ENCODE measurements at places on chromosomes 5 and 9.

DNA sequence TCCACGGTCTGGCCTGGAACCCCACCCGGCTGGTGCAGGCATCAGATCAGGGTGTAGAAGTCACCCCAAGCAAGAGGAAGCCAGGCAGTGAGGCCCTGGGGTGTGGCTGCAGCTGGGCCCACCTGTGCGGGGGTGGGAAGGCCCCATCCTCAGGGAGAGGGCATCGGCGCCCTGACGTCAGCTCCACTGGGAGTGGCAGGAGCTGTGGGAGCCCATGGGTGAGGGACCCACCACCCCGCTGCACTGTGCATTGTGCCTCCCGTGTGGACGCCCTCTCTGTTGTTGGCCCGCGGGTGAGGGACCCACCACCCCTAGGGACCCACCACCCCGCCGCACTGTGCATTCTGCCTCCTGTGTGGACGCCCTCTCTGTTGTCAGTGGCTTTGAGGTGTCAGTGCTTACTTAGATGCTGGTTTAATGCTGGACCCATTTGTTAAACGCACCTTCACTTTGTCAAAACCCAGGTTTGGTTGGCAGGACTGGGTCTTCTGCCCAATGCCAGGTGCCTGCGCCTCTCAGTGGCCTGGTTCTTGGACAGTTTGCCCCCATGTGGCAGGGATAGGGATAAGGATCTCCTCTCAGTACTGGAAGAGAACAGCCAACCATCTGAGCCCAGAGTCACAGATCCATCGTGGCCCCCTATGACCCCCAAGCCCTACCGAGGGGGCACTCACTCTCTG lies 6.9 kb upstream of the EXOC3 start:
- no peaks in the 10 kb centered on the region for H3K27me3 ChIP-seq
- H3K4me1 ChIP-seq: no peaks in the 10 kb centered on the region
- no peak overlapping the region for H3K4me3 ChIP-seq
- no peak overlapping the region for H3K27ac ChIP-seq
- peak; percentile 40 for DNase-seq

DNA sequence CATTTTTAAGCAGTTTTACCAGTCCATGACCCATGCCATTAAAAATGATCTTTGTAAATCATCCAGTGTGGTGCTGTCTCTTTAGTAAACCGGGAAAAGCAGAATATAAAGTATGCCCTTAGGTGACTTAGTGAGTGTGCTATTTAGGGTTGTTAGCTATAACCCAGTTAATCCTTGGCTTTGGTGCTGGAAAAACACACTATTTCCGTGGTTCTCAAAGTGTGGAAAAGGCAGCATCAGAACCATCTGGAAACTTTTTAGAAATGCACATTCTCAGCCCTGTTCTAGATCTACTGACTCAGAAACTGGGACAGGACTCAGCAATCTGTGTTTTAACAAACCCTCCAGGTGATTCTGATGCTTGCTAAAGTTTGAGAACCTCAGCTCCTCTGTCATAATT lies 123.6 kb upstream of the ZNF608 start:
- no peaks in the 10 kb centered on the region for H3K36me3 ChIP-seq
- no peak for DNase-seq
- no peaks in the 10 kb centered on the region for H3K4me1 ChIP-seq
- no peaks in the 10 kb centered on the region for H3K27me3 ChIP-seq
- H3K4me3 ChIP-seq: no peak overlapping the region

GRCh38 chr5:69509212-69509611 lies 16.6 kb downstream of the OCLN start:
- DNase-seq: no peak
- no peaks in the 10 kb centered on the region for H3K36me3 ChIP-seq
- no peaks in the 10 kb centered on the region for H3K27me3 ChIP-seq
- no peak overlapping the region for H3K4me3 ChIP-seq

DNA sequence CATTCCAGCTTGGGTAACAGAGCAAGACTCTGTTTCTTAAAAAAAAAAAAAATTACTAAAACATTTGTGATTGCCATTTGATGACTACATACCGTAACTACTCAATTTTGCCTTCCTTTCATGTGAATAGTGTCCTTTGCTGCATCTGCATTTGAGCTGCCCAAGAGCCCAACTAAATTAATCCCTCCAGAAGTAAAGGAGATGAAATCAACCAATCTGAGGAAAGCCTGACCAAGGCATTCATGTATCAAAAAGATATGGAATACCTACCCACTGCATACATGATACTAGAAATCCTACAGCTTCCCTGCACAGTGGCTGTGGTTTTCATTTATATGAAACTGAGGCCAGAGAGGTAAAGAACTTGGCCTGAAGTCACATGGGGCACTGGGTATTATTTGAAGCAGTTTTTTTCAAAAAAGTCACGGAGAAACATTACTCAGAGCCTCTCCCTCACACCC lies 177.5 kb downstream of the AOPEP start:
- no peaks in the 10 kb centered on the region for H3K27me3 ChIP-seq
- H3K4me1 ChIP-seq: no peaks in the 10 kb centered on the region
- no peaks in the 10 kb centered on the region for H3K36me3 ChIP-seq
- H3K27ac ChIP-seq: no peak overlapping the region

DNA sequence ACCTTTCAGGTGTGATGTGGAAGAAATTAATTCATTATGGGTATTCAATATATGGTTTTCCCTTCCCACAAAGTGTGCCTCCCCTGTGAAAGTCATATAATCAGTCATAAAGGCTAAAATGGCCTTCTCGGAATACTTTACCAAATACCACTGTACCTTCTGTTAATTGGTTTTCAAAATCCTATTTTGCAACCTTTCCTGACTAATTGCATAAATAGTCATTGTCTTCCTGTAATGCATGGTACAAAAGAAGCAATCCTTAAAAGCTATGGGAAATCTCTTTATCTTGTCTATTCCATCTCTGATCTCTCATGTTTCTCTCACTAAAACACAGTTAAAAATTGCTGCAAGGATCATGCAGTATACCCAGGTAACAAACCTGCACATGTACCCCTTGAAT lies 44.3 kb upstream of the UGCG start:
- no peak overlapping the region for H3K27ac ChIP-seq
- no peaks in the 10 kb centered on the region for H3K4me1 ChIP-seq
- DNase-seq: no peak
- no peaks in the 10 kb centered on the region for H3K27me3 ChIP-seq
- no peaks in the 10 kb centered on the region for H3K36me3 ChIP-seq

DNA sequence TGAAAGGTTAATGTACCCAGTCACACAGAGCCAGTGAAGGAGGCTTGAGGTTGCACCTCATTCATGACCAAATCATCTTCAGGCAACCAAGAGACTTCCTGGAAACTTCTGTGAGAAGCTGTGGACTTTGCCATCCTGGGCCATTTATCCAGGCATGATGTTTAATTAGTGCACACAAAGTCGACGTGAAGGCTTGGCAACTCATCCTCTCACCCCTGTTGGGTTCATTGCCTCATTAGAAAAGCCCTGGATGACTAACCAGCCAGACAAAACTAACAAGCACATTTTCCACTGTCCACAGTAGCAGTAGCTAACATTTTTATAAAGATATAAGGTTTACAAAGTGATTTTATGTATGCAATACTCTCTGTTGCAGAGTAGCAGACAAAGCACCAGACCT lies 65.7 kb upstream of the ZNF462 start:
- H3K27me3 ChIP-seq: no peaks in the 10 kb centered on the region
- peak; percentile 51 for DNase-seq
- H3K36me3 ChIP-seq: no peaks in the 10 kb centered on the region
- no peak overlapping the region for H3K4me3 ChIP-seq
- H3K27ac ChIP-seq: no peak overlapping the region

DNA sequence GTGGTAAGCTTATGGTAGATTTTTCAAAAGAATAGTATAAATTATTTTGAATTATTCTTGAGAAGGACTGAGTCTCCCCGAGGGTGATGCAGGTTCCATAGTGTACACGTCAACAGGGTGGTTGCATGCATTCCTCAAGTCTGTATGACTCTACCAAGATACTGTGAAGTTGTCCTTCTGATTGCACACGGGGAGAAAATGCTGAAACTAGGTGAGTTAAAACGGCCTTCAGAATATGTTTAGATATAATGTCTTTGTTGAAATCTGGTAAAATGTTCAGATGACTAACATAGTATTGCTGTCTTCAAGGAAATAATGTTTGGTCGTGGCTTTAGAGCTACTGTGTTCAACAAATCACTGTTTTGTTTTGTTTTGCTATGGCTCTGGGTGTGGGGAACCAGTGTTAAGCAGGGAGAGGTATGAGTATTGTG lies 22.4 kb upstream of the TNFAIP8 start:
- H3K4me1 ChIP-seq: no peaks in the 10 kb centered on the region
- DNase-seq: no peak
- no peaks in the 10 kb centered on the region for H3K27me3 ChIP-seq
- no peak overlapping the region for H3K27ac ChIP-seq

- no peak overlapping the region for H3K4me3 ChIP-seq
- peaks cover 25% of the 10 kb centered on the region for H3K36me3 ChIP-seq
- no peaks in the 10 kb centered on the region for H3K27me3 ChIP-seq
- DNase-seq: no peak
- no peak overlapping the region for H3K27ac ChIP-seq
Measured at GRCh38 chr9:98832768-98833089, 25.3 kb downstream of the GALNT12 start.

- H3K4me1 ChIP-seq: no peaks in the 10 kb centered on the region
- DNase-seq: no peak
- no peak overlapping the region for H3K4me3 ChIP-seq
- no peaks in the 10 kb centered on the region for H3K36me3 ChIP-seq
- H3K27ac ChIP-seq: no peak overlapping the region
Measured at GRCh38 chr5:23613566-23613965, 106.2 kb downstream of the PRDM9 start.

DNA sequence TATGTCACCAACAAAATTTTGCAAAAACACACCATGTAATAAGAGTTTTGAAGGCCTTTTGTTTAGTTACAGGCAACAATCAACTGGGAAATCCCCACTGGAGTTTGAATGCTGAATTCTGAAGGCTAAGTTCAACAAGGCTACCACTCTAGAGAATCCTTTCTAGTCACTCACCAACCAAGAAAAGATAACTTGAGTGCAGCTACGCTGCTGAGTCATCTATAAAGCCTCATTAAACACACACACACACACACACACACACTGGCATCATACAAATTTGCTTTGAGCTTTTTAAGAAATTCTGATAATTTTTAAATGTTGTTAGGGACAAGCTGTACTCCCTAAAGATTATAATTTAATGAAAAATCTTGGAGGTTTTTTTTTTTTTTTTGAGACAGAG lies 219.6 kb downstream of the DENND1A start:
- no peaks in the 10 kb centered on the region for H3K36me3 ChIP-seq
- no peaks in the 10 kb centered on the region for H3K4me1 ChIP-seq
- no peak for DNase-seq
- no peak overlapping the region for H3K27ac ChIP-seq
- no peaks in the 10 kb centered on the region for H3K27me3 ChIP-seq

DNA sequence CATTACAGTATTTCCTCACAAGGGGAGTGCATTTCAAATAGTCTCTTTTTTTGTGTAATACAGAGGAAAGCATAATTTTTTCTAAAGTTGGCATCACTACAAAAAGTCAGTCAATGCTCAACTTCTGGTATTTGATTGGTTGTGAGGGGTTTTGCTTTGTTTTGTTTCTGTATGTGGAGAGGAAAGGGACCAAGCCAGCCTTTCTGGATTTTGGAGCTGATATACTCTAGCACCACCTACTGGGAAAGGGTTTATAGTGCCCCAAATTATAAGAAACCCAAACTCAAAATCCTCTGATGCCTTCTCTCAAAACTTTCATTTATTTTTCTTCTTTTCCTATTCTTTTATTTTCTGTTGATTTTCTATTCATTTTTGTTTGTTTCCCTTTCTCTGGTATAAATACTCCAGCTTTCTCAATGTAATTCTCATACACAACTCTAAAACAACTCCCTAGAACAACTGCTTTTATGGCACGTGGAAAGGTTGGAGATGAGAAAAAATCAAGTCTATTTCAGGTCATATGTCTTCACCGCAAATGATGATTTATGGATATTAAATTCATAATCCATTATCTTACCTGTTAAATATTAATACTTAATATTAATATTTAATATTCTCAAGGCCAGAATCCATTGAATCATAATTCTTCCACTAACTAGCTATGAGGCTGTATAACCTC lies 69.5 kb upstream of the ANXA1 start:
- no peak for DNase-seq
- H3K27ac ChIP-seq: no peak overlapping the region
- H3K27me3 ChIP-seq: no peaks in the 10 kb centered on the region
- H3K4me3 ChIP-seq: no peak overlapping the region
- H3K4me1 ChIP-seq: no peaks in the 10 kb centered on the region

DNA sequence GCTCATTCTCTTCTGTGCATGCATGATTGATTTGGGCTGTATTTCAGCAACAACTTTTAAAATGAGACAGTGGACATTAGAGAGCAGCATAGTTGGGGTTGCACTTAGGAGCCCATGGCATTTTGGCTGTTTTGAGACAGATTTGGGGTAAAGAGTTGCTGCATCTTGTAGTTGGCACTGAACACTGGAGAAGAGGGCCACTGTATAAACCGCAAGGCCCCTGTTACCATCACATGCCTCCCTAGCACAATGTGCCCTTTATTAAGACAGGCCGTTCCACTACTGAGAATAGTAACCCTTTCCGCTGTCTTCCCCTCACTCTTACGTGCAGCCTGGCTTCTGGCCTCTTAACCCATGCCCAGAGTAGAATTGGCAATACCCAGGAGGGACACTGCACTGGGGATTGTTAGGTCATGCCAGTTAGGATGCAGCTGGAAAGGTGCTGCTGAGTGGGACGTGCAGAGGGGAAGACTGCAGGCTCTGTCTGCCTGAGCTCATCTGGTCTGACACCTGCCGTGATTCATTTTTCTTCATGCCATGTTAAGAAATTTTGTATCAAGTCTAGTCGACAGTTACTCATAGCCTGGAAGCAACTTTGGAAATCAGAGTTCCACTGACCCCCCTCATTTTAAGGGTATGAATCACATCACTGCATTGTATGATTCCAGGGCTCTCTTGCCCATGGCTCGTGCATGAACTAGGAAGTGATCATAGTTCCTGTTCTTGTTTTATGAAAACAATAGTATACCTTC lies 146.9 kb upstream of the DMRT1 start:
- peak overlapping the region; percentile 55 for H3K27ac ChIP-seq
- no peak overlapping the region for H3K4me3 ChIP-seq
- H3K27me3 ChIP-seq: no peaks in the 10 kb centered on the region
- no peaks in the 10 kb centered on the region for H3K4me1 ChIP-seq

GRCh38 chr9:135976531-135976930 lies 15.4 kb upstream of the UBAC1 start:
- H3K4me1 ChIP-seq: no peaks in the 10 kb centered on the region
- no peak for DNase-seq
- H3K36me3 ChIP-seq: no peaks in the 10 kb centered on the region
- H3K27ac ChIP-seq: no peak overlapping the region

DNA sequence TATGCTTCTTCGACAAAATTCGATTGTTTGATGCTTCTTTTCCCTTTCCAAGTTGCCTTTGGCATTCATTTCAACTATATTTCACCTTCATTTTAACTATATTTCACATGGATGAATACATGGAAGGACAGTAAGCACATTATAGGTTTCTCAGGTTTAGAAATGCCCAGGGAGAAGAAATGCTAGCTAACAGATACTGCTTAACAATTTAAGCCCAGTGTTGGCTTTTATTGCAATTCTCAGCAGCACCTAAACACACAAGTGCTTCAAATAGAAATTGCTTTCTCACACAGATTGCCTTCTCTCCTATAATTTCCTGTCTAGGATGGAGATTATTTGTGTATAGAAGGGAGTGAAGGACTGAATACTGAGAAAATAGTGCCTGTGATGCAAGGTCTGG lies 30.2 kb upstream of the SMC5 start:
- H3K27me3 ChIP-seq: no peaks in the 10 kb centered on the region
- H3K4me3 ChIP-seq: no peak overlapping the region
- H3K36me3 ChIP-seq: no peaks in the 10 kb centered on the region
- H3K4me1 ChIP-seq: no peaks in the 10 kb centered on the region
- no peak for DNase-seq
- H3K27ac ChIP-seq: no peak overlapping the region
